Thoracic aorta (tissue), 2 donors: ENCODE measurements at places on chromosomes 6 and 20.

DNA sequence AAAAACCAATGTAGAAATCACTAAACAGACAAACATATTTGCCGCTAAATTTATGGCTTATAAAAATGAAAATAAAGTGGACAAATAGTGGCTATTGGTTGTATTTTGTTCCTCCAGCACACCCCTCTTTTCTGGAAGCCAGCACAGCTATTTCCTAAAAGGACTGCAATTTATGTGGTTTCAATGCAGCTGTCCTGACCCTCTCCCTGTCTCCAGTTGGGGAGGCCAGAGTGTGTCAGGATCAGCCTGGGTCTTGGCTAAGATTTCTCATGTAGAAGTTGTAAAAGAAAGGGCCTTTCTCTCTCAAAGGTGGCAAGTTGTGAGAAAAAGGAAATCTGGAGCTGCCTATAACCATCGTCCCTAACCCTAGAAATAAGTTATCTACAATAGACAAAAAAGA, 165.6 kb downstream of the ALDH8A1 start:
- no peaks in the 10 kb centered on the region for H3K36me3 ChIP-seq
- no peak overlapping the region for H3K4me3 ChIP-seq
- no peaks in the 10 kb centered on the region for H3K4me1 ChIP-seq
- H3K27ac ChIP-seq: no peak overlapping the region

DNA sequence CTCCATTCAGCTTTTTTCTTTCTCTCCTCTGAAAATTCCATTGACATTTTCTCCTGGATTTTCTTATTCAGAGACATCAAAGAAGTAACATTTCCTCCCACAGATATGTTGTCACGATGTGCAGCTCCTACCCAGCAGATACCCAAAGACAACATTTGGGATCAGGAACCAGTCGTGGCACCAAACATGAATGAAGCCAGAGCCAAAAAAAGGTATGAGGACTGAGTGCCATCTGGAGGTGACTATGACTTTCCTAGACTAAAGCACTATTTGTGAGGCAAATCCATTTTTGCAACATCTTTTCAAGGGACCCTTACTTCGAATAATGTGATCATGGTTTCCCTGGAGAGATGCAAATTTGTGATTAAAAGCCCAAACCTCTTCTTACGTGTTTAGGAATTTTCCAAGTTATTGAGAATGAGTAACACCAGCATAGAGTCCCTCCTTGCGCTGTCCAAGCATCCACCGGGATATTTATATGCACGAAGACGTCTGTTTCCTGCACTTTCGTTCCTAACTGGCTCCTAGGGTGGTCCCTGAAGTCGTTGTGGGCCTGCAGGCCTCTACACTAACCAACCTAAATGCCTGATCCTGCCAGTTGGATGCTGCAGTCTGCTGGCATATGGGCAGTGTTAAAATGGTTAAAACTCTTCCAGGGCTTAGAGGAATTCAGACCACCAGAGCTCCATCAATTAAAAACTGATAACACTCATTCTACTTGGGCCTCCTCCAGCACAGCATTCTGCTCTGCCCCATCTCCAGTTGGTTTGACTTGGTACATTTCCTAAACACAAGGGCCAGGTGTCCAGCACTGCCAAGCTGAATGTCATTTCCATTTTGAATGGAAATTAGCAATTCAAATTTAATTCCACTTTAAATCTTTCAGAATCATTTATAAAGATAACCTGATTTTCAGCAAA, 256.6 kb downstream of the C6orf118 start:
- no peaks in the 10 kb centered on the region for H3K36me3 ChIP-seq
- DNase-seq: no peak
- H3K27me3 ChIP-seq: no peaks in the 10 kb centered on the region
- no peak overlapping the region for H3K27ac ChIP-seq

GRCh38 chr6:282867-283416, 9.3 kb upstream of the DUSP22 start:
- H3K4me3 ChIP-seq: no peak overlapping the region
- no peaks in the 10 kb centered on the region for H3K36me3 ChIP-seq
- no peak overlapping the region for H3K27ac ChIP-seq
- no peaks in the 10 kb centered on the region for H3K4me1 ChIP-seq
- H3K27me3 ChIP-seq: no peaks in the 10 kb centered on the region

GRCh38 chr6:107629548-107630129, 139.7 kb downstream of the SOBP start:
- H3K4me3 ChIP-seq: no peak overlapping the region
- no peaks in the 10 kb centered on the region for H3K27me3 ChIP-seq
- H3K4me1 ChIP-seq: peaks cover 29% of the 10 kb centered on the region
- DNase-seq: no peak
- H3K36me3 ChIP-seq: no peaks in the 10 kb centered on the region

GRCh38 chr6:70119218-70119835, 183.6 kb downstream of the COL9A1 start:
- no peak overlapping the region for H3K4me3 ChIP-seq
- no peak for DNase-seq
- H3K27me3 ChIP-seq: no peaks in the 10 kb centered on the region
- H3K36me3 ChIP-seq: no peaks in the 10 kb centered on the region
- H3K4me1 ChIP-seq: no peaks in the 10 kb centered on the region

DNA sequence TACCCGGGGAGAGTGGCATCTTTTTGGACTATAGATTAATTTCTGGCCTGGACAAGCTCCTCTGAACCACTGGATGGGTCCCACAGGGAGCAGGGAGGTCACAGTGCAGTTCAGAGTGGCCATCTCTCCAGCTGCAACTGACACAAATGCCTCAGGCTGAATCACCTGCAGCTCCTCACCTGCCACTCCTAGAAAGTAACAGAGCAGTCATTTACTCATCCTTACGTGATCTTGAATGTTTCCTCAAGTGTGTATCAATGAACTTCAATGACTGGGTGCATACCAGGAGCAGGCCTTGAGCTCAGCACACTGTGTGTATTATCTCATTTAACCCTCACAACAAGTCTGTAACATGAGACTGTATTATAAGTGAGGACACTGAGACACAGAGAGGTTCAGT, 40.0 kb upstream of the SIRPG start:
- no peak for DNase-seq
- no peak overlapping the region for H3K4me3 ChIP-seq
- no peaks in the 10 kb centered on the region for H3K27me3 ChIP-seq
- H3K27ac ChIP-seq: no peak overlapping the region
- H3K4me1 ChIP-seq: no peaks in the 10 kb centered on the region

DNA sequence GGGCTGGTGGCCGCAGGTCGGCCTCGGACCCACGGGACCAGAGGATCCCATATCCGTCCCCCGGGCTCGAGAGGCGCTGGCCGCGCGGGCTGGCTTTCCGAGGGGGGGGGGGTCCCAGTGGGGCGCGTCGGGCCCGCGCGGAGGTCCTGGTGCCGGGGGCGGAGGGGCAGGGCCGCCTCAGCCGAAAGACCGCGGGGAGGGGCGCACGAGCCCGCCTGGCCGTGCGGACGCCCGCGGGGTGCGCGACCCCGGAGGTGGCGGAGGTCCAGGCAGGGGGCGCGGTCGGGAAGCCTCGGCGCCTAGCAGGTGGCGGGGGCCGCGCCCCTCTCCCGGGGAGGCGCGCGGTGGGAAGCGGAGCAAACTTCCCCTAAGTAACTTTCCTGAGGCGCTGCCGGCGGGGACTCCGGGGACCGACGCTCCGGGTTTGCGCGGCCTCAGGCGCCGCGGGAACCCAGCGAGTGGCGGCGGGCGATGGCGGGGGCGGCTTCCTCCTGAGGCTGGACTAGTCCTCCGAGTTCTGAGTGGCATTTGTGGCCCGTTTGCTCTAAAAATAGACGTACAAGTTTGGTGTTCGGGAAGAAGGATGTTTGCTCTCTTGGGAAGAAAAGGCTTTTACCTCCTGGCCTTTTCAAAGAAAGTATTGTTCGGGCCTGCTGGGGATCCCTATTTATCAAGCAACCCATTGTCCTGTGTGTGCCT, 26.5 kb upstream of the BTBD3 start:
- DNase-seq: peak; percentile 5
- no peaks in the 10 kb centered on the region for H3K27me3 ChIP-seq
- peak overlapping the region; percentile 91 for H3K4me3 ChIP-seq
- peak overlapping the region; percentile 86 for H3K27ac ChIP-seq
- peaks cover 19% of the 10 kb centered on the region for H3K4me1 ChIP-seq
- no peaks in the 10 kb centered on the region for H3K36me3 ChIP-seq

DNA sequence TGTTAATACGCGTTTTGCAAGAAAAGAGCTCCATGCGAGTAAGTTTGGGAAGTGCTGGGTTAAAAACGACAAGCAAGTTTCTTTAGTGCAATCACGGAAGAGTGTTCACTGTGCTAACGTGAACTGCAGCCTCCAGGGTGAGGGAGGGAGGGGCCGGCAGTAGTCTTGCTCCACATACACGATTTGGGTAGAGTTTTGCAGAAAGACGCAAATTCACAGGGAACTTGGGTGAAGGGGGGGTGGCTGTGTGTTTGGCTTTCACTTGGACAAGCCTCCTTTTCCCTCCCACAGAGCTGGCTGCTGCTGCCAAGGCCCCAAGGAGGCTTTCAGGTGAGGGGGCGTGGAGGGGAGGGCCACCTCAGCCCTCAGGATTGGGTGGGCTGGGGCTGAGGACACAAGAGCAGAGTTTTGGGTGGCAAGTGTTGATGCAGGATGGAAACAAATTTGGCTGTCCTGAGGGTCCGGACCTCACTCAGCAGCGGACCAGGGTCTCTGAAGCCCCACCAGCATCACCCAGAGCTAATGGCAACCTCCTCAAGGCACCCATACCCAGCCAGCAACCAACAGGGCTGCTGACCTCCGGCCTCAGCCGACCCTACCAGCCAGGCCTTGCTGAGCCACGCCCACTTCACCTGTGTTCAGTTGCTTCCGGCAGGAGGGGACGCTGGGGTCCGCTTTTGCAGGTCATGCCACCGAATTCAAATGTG, 204.5 kb downstream of the ERMARD start:
- H3K4me1 ChIP-seq: no peaks in the 10 kb centered on the region
- no peaks in the 10 kb centered on the region for H3K36me3 ChIP-seq

DNA sequence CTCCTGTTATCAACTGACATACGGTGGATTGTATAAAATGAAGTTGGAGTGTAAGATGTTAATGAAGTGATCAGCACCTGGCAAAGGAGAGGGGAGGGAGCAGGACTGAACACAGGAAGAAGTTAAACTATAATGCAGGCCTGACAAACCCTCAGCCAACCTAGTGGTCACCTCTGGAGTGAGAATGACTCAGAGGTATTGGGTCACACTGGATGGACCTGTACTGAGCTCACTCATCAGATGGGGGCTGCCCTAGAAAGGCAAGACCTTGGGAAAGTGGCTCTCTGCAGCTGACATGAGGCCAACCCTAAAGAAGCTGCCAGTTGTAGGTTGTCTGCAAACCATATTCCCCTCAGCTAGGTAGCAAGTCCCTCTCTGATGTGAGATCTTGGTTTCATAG, 193.3 kb upstream of the HTR1E start:
- H3K4me1 ChIP-seq: no peaks in the 10 kb centered on the region
- DNase-seq: no peak
- no peak overlapping the region for H3K27ac ChIP-seq
- H3K36me3 ChIP-seq: no peaks in the 10 kb centered on the region

GRCh38 chr6:88236612-88237360, 70.6 kb upstream of the CNR1 start:
- no peaks in the 10 kb centered on the region for H3K27me3 ChIP-seq
- H3K27ac ChIP-seq: no peak overlapping the region
- no peaks in the 10 kb centered on the region for H3K36me3 ChIP-seq
- no peak for DNase-seq
- no peaks in the 10 kb centered on the region for H3K4me1 ChIP-seq
- no peak overlapping the region for H3K4me3 ChIP-seq

GRCh38 chr6:72559067-72559466, 62.8 kb upstream of the KCNQ5 start:
- no peaks in the 10 kb centered on the region for H3K36me3 ChIP-seq
- H3K4me3 ChIP-seq: no peak overlapping the region
- no peak for DNase-seq
- H3K4me1 ChIP-seq: no peaks in the 10 kb centered on the region
